Activated T-cell treated with anti-CD3 and anti-CD28 coated beads for 1 hour (primary cell): ENCODE measurements at places on chromosomes 6 and 20.

DNA sequence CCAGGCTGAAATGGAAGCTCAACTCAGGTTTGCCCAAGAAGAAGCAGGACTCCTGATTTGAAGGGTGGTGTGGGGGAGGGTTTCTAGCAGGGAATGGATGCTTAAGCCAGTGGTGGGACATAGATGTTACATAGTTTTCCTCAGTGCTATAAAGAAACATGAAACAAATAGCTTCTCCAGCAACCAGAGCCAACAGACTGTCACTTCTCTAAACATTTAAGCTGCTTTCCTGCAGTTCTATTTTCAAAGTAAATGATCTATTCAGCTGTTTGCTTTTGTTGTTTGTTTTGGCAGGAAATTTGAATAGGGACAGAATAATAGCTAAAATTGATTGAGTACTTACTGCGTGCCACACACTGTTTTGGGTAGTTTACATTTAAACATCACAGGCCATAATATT, 169.0 kb downstream of the UST start:
- no peak for DNase-seq

- DNase-seq: no peak
These were observed 59.6 kb downstream of the RWDD2A start for GRCh38 chr6:83252719-83253118.

GRCh38 chr6:56875523-56875922, 79.4 kb upstream of the BEND6 start:
- DNase-seq: no peak

- no peak for DNase-seq
These were observed 42.0 kb upstream of the KCNQ5 start for GRCh38 chr6:72579865-72580264.

DNA sequence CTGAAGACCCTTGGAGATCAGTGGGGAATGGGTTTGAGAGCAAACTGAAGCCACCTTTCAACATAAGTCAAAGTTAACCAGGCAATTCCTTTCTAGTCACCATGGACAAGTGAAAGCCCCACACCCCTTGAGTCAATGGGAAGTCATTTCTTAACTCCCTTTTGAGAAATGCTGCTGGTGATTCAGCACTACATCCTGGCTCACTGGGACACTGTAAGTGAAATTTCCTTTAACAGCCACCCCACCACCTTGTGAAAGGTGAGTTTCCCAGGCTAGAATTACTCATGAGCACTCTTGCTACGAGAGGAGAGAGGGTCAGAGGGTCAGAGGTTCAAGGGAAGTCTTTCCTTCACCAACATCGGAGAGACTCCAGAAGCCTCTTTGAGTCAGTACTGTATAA, 93.3 kb upstream of the MARCKS start:
- no peak for DNase-seq

- peak; percentile 32 for DNase-seq
These were observed 4.6 kb downstream of the OR2H2 start for GRCh38 chr6:29589423-29590048.
